ENCODE measurements at places on chromosomes 5 and 9.

DNA sequence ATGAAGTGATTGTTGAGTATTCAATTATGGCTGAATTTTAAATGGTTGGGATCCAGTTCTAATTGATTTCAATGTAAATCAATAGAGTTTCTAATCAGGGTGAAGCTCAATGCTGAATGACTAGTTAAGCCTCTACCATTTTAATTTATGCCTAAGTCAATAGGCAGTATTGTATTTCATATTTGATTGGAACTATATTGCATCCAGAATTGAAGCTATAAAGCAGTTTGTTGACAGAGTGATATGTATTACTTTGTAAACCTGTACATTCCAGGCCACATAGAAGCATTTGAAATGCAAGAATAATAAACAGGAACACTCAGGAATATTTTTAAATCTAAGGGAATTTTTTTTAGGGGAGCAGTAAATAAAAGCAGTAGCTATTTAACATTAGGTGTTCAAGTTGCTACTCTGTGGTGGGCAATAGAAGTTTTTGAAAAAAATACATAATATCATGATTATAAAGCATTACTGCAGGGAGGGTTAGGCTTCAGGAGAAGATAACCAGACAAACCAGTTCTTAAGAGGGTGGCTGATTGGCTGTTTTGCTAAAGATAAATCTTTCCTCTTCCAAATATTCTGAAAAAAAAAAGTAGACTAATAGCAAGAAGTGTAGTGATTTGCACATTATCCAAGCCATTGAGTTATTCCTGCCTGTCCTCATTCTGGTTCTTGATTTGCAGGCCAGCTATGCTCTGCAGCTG lies 492.0 kb upstream of the MEF2C start:
- no peak for DNase-seq

DNA sequence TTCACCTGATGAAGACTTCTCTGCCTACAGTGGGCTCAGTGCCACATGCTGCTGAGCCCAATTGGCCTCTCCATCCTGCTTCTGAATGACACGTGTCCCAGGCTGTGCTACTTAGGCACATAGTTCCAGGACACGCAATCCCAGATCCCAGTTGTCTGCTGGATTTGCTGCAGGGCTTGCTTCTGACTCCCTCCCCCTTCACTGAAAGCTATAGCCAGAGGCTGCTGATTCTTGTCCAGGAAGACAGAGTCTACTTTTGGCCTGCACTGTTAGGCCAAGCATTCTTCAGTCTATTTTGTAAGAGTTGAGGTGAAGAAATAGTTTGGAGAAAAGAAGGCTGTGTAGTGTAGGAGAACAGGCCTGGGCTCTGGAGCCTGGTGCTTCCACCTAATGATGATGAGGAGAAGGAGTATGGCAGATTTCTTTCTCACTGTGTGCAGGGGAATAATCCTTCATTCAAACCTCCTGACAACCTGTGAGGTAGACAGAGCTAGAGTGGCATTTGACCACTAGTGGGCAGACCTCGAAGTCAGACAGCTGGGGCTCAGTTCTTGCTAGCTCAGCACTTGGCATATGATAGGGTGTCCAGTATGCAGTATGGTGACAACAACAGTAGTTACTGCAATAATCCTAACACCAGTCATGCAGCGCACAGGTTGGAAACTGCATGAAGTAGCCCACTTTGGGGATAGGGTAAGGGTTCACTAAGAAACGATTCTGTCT lies 19.5 kb upstream of the ASPN start:
- no peak for DNase-seq

DNA sequence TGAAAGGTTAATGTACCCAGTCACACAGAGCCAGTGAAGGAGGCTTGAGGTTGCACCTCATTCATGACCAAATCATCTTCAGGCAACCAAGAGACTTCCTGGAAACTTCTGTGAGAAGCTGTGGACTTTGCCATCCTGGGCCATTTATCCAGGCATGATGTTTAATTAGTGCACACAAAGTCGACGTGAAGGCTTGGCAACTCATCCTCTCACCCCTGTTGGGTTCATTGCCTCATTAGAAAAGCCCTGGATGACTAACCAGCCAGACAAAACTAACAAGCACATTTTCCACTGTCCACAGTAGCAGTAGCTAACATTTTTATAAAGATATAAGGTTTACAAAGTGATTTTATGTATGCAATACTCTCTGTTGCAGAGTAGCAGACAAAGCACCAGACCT lies 65.7 kb upstream of the ZNF462 start:
- DNase-seq: no peak

DNA sequence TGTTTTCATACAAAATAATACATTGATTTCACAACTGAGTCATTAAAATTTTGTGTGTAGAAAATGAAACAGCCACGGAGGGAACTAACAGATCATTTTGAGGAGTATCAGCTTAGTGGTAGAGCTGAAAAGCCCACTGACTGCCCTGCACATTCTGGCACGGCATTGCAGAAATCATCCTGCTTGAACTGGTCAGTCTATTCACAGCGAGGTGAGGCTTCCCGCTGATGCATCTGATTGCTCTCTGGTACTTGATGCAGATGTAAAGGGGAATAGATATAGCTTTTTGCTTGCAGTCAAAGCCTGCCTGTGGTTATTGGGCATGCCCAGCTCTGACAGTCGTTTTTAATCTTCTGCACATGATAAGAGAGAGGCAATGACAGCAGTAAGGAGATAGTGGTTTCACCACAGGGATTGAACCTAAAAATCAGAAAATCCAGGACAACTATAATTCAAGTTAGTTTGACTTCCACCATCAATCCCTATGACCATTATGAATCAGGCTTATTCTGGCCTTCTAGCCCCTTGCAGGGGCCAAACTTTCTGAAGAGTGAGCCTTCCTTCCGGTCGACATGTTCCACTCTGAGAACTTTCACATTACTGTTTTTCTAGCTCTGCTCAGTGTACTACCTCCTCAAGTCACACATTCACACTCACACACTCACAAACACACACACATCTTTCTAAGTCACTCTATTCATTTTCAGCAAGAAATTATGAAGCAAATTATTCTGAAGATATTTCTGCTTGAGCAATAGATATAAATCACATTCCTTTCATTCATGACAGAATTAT lies 782.8 kb upstream of the NUDT12 start:
- DNase-seq: no peak

- DNase-seq: no peak
These were observed 17.3 kb upstream of the ANGPTL2 start for GRCh38 chr9:127139775-127140174.

GRCh38 chr5:65034029-65034812 lies 265.5 kb downstream of the CWC27 start:
- no peak for DNase-seq

- DNase-seq: no peak
These were observed 22.0 kb upstream of the MAP1B start for GRCh38 chr5:72085319-72085718.

GRCh38 chr5:134136771-134137170 lies 22.3 kb downstream of the TCF7 start:
- no peak for DNase-seq

- no peak for DNase-seq
These were observed 124.4 kb upstream of the COL5A1 start for GRCh38 chr9:134517069-134517680.

DNA sequence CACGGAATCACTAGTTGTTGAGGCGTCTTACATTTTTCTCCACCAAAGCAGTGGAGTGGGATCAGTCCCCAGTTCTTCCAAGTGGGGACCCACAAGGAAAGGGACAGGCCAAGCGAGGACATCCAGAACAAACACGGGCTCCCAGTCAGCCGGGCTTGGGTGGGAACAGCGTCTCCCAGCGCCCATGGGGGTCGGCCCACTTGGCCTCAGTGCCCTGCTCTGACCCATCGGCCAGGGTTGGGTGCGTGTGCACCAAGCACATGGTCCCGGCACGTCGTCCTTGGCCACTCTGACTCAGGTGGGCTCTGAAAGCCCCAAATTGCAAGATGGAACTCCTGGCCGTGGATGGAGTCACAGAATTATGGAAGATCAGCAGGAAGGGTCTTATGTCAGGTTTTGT lies 37.9 kb downstream of the DBH start:
- DNase-seq: no peak

- DNase-seq: no peak
These were observed 243.7 kb downstream of the HSPA4 start for GRCh38 chr5:133295520-133295919.

- no peak for DNase-seq
These were observed 313.5 kb downstream of the ICE1 start for GRCh38 chr5:5736007-5736406.

GRCh38 chr5:176658007-176658599 lies 10.8 kb downstream of the TSPAN17 start:
- peak; percentile 50 for DNase-seq

GRCh38 chr9:110520120-110520701 lies 59.3 kb downstream of the SVEP1 start:
- no peak for DNase-seq

DNA sequence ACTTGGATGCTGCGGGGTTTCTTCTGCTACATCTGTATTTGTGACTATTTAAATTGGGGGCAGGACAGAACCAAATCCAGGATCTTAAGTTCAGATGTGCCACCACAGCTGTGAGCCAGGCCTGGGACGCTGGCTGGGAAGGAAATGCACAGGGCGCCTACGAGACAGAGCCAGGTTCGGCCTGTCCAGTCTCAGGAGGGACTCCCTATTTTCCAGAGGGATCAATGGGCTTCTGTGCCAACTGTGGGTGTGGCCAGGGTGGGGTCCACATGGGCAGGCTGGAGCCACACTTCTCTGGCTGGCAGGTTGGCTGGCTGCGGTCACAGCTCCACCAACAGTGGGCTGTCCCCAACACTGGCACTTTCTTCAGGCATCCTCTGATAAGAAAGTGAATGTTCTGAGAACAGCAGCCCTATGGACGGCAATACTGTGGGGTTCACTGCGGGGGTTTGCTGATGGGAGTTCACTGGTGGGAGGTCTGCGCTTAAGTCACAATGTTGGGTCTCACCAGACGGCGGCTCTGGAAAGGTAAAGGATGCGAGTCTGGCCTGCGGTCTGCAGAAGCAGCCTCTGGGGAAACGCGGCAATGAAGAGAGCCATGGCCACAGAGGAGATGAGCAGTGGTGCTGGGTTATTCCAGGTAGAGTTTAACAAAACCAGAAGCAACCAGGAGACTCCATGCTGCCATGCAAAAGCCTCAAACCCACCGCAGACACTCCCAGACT lies 78.1 kb downstream of the DAP start:
- no peak for DNase-seq

GRCh38 chr5:133662578-133662977 lies 50.2 kb upstream of the FSTL4 start:
- DNase-seq: no peak

DNA sequence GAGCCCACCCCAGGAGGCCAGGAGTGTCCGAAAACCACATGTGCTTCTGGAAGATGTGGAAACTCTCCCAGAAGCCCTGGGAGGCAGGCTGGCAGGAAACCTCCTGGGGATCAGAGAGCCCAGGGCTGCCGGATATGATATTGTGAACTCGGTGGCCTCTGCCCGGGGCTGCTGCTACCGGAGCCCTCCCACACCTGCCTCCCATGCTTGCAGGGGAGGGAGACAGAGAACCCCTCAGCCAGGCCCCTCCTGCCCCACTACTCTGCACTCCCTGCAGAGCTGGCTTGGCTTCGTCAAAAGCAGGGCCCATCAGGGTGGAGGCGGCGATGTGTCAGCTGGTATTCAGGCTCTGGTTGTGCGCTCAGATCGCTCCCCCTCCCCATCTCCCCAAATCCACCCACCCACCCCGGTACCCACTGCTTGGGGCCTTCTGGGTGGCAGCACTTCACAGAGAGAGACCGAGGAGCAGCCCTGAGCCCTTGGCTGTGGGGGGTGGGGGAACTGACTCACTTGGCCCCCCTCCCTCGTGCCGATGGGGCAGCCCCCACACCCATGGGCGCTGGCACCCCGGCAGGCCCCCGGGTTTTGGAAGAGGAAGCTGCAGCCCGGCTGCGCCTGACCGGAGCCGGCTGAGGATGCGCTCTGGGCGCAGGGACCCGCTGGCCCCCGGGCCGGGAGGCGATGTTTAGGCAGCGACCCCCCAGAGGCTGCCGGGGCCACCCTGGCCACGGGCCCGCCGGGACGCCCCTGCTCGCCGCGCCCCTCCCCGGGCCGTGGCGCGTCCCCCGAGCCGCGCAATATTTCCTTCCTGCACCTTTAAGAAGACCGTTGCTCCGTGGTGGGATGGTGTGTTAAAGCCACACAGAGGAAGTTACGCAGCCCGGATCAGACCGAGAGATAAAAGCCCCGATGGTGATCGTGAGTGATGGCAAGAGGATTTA lies 786 bp upstream of the NTNG2 start:
- peak; percentile 28 for DNase-seq

GRCh38 chr9:6917162-6917561 lies 159.4 kb downstream of the KDM4C start:
- DNase-seq: no peak

- DNase-seq: no peak
These were observed 250.3 kb downstream of the TMEM232 start for GRCh38 chr5:110476164-110476563.

DNA sequence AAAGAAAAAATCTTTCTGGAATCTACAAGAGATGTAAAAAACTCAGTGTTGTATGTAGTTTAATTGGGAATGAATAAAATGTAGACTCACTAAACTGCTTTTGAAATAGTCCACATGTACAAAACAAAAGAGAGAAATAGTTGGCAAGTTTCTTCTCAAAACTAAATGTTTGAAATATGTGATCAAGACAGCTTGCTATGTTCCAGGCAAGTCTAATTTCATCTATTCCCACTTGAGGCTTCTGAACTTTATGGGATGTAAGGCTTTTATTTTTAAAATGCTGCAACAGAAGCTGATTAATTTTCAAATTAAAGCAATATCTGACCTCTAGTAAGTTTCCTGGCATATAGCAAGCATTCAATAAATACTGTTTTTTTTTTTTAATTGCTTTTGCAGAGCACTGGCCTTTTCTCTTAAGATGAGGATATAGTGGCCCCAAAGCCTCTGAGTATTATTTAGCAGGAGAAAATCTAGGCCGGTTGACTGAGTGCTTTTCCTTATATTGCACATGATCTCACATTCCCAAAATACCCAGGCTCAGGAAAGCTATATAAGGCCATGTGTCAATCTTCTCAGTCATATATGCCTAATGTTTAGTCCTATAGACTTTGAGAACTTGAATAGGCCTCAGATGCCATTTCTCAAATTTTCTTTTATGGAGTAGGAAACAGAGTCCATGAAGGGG lies 183.2 kb downstream of the NTRK2 start:
- DNase-seq: no peak

- DNase-seq: no peak
These were observed 73.4 kb upstream of the BOD1 start for GRCh38 chr5:173689737-173690360.

- no peak for DNase-seq
These were observed 11.9 kb upstream of the TNIP1 start for GRCh38 chr5:151092762-151093161.

DNA sequence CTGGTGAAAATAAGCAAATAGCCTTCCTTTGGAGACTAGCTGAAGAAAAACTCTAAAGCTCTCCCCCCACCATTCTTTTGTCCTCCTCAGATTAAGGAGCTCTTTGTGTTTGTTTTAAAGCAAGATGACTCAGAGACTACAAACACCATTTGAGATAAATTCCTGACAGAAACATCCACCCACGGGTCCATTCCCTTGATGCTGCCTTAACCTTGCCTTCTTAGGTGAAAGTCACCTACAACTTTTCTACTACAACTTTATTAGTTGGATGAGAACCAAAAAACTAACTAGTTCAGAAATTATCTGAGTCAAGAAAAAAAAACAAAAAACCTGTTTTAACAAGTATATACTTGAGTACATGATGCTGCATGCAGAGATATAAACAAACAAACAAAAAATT lies 831.1 kb downstream of the NR2F1-AS1 start:
- DNase-seq: no peak
